Right renal cortex interstitium (tissue), 3 donors: ENCODE measurements at places on chromosomes 5 and 9. TPM values are rescaled to one million over a fixed set of nuclear protein-coding genes. Genes with fewer than 3 reads are reported as not detected.

GRCh38 chr5:3181671-3182070, 414.0 kb upstream of the IRX1 start:
- DNase-seq, result no peak

The TBCA gene
- polyA plus RNA-seq, result 316 TPM

- no peak for DNase-seq
These were observed 30.8 kb downstream of the CD14 start for GRCh38 chr5:140602147-140602546.

DNA sequence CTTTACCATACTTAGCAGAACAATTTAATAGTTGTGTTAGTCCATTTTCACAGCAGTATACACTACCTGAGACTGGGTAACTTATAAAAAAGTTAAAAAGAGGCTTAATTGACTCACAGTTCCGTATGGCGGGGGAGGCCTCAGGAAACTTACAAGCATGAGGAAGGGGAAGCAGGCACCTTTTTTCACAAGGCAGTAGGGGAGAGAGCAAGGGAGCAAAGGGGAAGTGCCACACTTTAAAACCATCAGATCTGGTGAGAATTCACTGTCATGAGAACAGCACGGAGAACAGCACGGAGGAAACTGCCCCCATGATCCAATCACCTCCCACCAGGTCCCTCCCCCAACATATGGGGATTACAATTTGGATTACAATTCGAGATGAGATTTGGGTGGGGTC, 269.9 kb downstream of the MTRR start:
- no peak for DNase-seq

The BTNL9 gene
- 5.4 TPM for polyA plus RNA-seq
